ENCODE measurements at places on chromosomes 5 and 9. TPM values are rescaled to one million over a fixed set of nuclear protein-coding genes. Genes with fewer than 3 reads are reported as not detected.

The DMRT2 gene
- polyA plus RNA-seq, result 38.3 TPM

The IFNB1 gene
- not detected for polyA plus RNA-seq

The PGM5 gene
- polyA plus RNA-seq, result 16.3 TPM

The FOXD4L5 gene
- polyA plus RNA-seq, result not detected

The LECT2 gene
- not detected for polyA plus RNA-seq

The B4GALT1 gene
- 33.0 TPM for polyA plus RNA-seq

The SLC6A18 gene
- polyA plus RNA-seq, result 1.5 TPM

The PCDHGA10 gene
- 0.47 TPM for polyA plus RNA-seq

The SPATA6L gene
- 1.5 TPM for polyA plus RNA-seq

The DAPK1 gene
- 15.5 TPM for polyA plus RNA-seq

The SLC45A2 gene
- 0.22 TPM for polyA plus RNA-seq

The VCP gene
- polyA plus RNA-seq, result 118 TPM

The DMRT3 gene
- not detected for polyA plus RNA-seq

The GRXCR2 gene
- not detected for polyA plus RNA-seq

The GGTA1 gene
- 6.8 TPM for polyA plus RNA-seq

The CSNK1A1 gene
- 63.9 TPM for polyA plus RNA-seq

All from kidney (tissue), 22 donors.